NCI-H524 (cell line): ENCODE measurements at places on chromosomes 5 and 9.

- no peak for DNase-seq
Observed at GRCh38 chr5:146088098-146088497, 17.3 kb downstream of the PLAC8L1 start.

- DNase-seq, result no peak
Observed at GRCh38 chr5:159409801-159410200, 79.5 kb upstream of the IL12B start.

GRCh38 chr5:31173614-31174013 is 19.9 kb upstream of the CDH6 start:
- no peak for DNase-seq

DNA sequence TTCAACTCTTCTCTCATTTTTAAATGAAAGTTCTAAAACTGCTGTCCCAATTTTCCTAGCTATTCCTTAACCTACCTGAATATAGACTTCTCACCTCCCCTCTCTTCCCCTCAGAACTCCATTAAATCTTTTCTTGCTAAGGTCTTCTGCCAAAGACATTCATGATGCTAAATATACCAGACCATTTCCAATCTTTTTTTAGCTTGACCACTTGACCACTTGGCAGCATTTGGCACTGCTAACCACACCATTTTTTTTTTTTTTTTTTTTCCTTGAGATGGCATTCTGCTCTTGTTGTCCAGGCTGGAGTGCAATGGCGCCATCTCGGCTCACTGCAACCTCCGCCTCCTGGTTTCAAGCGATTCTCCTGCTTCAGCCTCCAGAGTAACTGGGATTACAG is 3.6 kb upstream of the ZNF131 start:
- no peak for DNase-seq

GRCh38 chr9:133515615-133516255 is 9.0 kb downstream of the MYMK start:
- no peak for DNase-seq

GRCh38 chr9:93676310-93677047 is 100.1 kb downstream of the PHF2 start:
- no peak for DNase-seq

DNA sequence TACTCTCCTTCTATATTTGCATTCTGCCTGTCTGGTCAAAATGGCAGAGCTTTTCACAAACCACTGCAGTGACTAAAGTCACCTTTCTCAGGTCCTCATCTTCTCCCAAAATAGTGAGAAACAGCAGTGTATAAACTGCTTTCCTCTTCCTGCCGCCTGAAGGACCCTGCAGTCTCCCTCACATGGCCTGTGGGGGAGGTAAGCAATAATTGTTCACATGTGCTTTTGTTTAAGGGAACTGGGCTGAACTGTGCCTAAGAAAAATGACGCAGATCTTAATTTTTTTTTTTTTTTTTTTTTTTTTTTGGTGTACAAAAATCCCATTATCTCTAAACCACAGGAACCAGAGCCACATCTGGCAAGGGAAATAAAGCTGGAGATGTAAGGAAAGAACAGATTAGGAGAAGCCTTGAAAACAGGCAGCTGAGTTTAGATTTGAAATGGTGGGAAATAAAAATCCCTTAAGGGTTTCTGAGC is 131.7 kb upstream of the VLDLR start:
- no peak for DNase-seq

GRCh38 chr5:154131817-154132216 is 58.7 kb upstream of the GALNT10 start:
- DNase-seq, result no peak

DNA sequence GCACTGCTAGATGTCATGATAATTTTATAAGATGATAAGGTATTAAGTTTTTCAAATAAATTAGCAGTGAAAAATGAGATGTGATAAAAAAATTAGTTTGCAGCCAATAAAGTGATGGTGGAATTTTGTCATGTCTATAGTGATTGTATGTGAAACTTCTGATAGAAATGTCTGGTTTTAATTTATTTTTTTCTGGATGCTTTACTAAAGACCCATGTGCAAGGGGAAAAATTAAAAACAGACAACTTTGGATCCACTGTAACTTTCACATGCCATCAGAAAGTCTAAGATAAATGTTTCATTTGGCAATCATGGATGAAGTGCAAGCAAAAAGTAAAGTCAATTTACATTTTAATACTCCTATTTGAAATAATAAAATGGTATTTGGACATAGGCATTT is 4.4 kb upstream of the NDUFS4 start:
- no peak for DNase-seq

GRCh38 chr5:180130291-180130869 is 58.8 kb upstream of the RNF130 start:
- DNase-seq, result no peak

DNA sequence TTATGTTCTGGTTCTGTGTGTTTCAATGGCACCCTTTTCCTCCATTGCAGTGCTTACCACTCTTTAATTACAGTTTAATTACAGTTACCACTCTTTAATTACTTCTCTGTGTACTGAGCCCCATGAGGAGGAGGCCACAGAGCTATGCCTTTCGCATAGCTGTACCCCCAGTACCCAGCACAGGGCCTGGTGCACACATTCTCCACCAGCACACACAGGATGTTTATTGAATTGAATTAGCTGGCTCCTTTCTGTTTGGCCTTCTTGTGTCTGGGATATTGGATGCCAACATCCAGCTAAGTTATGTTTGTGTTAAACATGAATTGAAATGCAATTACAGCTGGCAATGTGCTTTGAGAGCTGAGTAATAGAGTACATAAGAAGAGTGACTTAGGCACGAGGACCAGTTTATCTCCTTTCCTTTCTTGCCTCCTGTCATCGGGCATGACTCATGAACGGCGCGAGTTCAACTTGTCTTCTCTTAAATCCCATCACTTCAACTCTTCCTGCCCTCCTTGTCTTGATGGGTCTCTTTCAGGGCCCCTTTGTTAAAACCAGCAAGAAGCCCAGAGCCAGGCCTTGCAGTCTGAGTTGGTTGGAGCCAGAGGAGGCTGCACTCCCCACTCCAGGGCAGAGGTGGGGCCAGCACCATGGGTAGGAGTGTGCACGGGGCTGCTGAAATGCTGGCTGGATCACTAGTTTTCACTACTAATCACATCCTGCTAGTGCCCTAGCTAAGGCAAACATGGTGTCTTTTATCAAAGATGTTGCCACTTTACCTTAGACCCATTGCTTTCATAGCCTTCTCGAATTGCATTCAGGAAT is 37.4 kb downstream of the MVB12B start:
- DNase-seq, result no peak

DNA sequence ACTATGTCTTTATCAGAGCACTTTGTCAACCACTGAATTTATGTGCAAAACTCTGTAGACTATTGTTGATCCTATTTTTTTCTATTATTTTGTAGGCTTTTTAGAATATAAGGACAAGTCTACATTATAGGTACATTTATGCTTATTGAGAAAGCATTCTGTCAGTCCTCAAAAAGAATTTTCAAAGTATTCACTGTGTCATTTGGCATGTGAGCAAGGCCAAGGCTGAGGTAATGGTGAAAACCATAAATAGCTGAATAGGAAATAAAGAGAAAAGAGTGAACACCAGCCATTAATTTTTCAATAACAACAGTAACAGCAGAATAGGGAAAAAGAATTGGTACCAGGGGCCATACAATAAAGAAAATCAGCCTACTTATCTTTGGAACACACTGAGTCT is 21.0 kb downstream of the SKIC3 start:
- no peak for DNase-seq

- peak; percentile 81 for DNase-seq
Observed at GRCh38 chr5:150589862-150590601, 50.4 kb upstream of the SYNPO start.

- no peak for DNase-seq
Observed at GRCh38 chr5:61270510-61271165, 61.4 kb upstream of the ZSWIM6 start.

DNA sequence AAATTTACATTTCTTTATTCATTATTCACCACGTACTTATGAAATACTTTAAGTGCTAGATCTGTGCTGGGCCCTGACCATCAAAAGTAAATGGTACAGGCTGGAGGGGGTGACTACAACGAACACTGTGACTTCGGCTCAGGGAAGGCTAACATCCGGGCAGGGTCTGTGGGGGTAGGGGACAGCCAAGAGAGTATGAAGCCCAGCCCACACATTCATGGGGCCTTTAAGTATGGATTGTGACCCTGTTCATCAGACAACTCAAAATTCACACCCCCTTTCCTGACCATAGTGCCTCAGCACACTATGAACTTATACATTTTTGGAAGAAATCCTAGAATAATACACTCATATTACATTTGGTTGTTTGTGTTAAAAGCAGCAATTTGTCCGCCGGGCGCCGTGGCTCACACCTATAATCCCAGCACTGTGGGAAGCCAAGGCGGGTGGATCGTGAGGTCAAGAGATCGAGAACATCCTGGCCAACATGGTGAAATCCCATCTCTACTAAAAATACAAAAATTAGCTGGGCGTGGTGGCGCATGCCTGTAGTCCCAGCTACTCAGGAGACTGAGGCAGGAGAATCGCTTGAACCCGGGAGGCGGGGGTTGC is 33.3 kb downstream of the MORN5 start:
- DNase-seq, result no peak

GRCh38 chr5:113140837-113141671 is 164.5 kb downstream of the DCP2 start:
- no peak for DNase-seq

- no peak for DNase-seq
Observed at GRCh38 chr9:19631181-19631580, 157.7 kb downstream of the SLC24A2 start.

- no peak for DNase-seq
Observed at GRCh38 chr9:120434532-120434931, 145.4 kb downstream of the CDK5RAP2 start.

GRCh38 chr9:103183701-103184171 is 188.6 kb downstream of the CYLC2 start:
- no peak for DNase-seq

GRCh38 chr5:113294311-113295110 is 140.3 kb downstream of the TSSK1B start:
- peak; percentile 86 for DNase-seq

DNA sequence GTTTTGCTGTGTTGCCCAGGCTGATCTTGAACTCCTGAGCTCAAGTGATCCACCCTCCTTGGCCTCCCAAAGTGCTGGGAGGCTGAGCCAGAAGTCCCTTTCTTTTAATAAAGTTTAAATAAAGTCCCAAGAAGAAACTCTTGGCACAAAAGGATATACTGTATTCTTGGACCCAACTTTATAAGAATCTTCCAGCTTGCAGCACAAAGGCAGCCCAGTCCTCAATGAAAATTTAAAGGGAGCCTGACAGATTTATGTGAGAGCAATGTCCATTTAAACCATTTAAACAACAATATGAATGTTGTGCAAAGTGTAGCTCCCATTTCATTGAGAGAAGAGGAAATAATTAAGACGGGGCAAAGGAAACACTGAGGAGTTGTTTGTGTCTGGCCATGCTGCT is 217.0 kb downstream of the DOCK8 start:
- DNase-seq, result no peak

GRCh38 chr5:134133188-134133994 is 18.9 kb downstream of the TCF7 start:
- no peak for DNase-seq

DNA sequence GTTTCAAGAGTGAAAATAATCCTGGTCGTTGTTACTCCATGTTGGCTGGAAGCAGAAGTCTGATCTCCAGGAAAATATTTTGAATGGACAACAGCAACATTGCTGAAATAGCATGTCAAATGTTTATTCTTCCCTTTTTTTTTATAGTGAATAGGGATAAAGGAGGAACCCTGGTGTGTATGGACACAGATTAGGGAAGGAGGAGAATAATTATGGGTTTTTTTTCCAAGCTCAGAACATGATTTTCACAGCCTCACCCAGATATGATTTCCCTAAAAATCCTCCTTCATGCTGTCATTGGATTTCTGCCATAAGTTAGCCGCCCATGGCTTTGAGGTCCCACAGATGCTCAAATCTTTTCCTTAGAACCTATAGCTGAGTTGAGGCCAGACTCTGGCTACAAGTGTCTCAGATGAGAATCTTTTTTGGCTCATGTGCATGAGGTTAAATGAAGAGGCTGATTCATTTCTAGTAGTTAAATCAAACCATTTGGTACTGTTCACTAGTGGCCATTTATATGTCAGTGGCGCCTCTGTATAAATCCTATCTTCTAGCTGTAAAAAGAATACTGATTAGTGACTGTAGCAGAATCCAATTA is 65.5 kb upstream of the LIFR start:
- DNase-seq, result no peak

GRCh38 chr5:75367401-75367800 is 30.4 kb downstream of the HMGCR start:
- DNase-seq, result no peak

DNA sequence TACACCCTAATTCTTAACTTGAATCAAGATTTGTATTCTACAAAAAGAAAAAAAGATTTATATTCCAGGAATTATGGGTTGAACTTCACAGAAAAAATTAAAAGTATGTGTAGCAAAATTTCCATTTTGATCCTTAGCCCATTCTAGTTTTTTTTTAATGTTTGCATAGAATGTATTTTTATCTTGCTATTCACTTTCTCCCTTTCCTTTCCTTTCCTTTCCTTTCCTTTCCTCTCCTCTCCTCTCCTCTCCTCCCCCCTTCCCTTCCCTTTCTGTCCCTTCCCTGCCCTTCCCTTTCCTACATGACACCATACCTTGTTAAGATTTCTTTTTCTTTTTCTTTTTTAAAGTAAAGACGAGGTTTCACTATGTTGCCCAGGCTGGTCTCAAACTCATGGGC is 542.5 kb upstream of the PTGER4 start:
- DNase-seq, result no peak

DNA sequence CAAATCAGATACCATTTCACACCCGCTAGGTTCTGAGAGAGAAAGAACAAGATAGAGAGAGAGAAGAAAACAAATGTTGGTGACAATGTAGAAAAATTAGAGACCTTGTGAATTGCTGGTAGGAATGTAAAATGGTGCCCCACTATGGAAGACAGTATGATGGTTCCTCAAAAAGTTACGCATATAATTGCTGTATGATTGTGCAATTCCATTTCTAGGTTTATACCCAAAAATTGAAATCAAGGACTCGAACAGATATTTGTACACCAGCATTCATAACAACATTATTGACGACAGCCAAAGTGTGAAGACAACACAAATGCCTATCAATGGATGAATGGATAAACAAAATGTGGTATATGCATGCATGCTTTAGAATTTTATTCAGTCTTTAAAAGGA is 74.5 kb upstream of the MAP3K1 start:
- DNase-seq, result no peak

DNA sequence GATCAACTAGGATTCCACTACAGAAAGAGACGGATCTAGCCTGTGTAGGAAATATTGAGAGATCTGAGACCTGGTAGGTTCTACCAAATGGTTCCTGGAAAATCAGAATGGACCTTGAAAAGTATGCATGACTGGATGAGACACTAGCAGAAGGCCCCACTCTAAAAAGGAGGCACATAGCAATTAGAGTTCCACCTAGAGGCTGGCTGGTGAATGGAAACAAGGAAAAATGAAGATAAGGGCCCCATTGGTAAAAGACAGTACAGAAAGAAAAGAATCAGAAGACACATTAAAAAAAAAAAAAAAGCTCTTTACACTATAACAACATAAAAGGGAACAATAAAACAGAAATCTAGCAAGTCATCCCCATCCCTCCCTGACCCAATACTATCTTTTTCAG is 518.5 kb downstream of the NR2F1-AS1 start:
- DNase-seq, result peak; percentile 31
